ENCODE measurements at places on chromosomes 6 and 20.

- DNase-seq: no peak
These were observed 9.7 kb downstream of the TRIM31 start for GRCh38 chr6:30102970-30103871.

- no peak for DNase-seq
These were observed 598.4 kb upstream of the MARCKS start for GRCh38 chr6:113258771-113259170.

DNA sequence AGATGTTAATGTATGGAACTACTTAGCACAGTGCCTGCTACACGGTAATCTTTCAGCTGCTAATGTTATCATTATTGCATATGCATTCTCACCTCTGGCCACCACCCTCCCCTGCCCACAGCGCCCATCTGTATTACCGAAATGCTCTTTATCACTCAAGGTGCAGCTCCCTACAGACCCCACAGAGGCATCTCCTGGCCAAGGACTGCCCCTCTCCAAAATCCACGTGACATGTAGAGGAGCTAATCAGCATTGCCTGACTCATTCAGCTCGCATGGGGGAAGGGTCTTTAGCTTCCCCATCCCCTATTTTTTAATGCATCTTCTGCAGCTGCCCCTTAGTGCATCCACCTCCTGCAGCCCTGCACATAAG lies 41.8 kb downstream of the SLC22A23 start:
- no peak for DNase-seq

GRCh38 chr6:31474871-31475286 lies 23.1 kb upstream of the MICB start:
- no peak for DNase-seq

DNA sequence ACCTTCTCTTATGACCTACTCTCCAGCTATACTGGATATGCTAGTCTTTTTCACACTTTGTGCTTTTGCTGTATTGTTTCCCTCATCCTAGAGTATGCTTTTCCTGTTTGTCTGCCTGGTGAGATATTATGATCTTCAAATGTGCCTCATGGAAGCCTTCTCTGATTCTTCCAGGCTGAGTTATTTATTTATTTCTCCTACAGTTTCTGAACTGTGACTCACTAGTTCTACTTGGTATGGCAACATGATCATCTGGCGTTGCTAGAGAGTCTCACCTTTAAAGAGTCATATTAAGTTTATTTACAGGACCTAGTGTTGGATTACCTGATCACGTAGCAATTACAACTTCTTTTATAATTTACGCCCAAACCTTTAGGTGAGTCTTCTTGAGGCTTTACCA lies 81.2 kb upstream of the HDAC2 start:
- no peak for DNase-seq

DNA sequence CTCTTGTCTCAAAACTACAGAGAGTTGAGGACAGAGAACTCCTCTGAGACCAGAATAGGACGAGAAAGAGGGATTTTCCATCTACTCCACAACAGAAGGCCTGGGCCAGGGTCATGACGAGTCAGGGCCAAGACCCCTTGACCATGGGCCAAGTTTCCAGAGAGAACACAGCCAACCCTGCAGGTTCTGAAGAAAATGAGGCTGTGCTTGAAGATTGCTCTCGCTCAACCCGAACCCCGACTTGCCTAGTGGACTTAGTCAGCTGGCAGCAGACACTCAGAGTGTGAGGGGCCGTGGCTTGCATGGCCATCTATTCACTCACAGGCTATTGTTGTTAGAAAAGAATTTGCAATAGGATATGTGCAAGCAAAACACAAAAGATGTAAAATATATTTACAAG lies 54.5 kb downstream of the TMEM242 start:
- DNase-seq: no peak

- DNase-seq: no peak
These were observed 73.9 kb downstream of the UBR2 start for GRCh38 chr6:42637681-42638080.
